ENCODE measurements at places on chromosomes 2 and 18.

GRCh38 chr2:236691799-236692167 is 122.2 kb downstream of the ACKR3 start:
- no peak for DNase-seq

DNA sequence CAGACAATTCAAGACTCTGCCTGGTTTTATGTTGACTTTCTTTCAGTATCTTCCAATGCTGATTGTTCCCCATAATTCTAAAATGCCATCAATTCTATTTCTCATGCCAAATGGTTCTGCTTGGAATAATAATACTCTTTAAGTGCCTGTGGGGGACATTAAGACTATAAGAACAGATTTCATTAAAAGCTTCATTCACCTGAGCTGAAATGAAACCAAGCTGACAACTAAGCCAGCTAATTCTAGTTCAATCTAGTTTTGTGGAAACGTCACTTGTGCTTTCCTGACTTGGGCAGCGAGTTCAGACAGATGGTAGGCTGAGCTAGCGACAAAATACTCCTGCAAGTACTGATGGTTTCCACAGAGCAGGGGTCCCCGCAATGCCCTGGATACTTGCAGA is 491.1 kb upstream of the RAB6C start:
- no peak for DNase-seq

DNA sequence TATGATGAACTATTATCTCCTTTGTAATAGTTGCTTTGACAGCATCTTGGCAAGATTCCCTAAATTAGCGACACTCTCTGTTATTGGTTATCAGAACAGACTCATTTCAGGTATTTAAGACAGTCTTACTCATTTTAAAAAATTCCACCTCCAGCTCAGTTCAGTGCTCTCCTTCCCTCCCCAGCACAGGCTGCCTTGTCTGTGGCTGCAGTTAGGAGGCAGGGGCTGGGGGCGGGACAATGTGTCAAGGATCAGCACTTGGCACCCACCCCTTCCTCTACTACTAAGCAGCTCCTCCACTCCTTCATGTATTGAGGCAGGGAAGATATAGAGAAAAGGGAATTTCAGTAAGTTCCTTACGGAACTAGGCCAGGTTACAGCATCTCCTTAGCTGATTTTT is 85.0 kb downstream of the VSNL1 start:
- DNase-seq, result peak; percentile 37

DNA sequence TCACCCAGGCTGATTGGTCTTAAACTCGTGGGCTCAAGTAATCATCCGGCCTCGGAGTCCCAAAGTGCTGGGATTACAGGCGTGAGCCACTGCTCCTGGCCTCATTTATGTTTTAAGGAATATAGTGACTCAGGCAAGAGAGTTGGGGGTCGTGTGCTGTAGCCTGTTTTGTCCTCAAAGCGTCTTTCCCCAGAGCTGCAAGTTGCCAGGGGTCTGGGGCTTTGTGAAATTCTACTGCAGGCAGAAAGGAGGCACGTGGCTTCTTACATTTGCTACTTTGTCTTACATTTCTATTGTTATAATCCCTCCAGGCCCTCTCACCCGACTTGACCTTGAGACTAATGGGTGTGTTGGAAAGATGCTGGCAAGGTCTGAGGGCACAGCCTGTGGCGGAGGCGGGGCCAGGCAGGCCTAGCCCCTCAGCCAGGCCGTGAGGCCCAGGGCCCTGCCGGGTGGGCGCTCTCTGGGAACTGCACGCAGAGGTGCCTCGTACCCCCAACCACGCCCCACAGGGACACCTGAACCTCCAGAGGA is 85.8 kb upstream of the NDUFV2 start:
- DNase-seq, result no peak

DNA sequence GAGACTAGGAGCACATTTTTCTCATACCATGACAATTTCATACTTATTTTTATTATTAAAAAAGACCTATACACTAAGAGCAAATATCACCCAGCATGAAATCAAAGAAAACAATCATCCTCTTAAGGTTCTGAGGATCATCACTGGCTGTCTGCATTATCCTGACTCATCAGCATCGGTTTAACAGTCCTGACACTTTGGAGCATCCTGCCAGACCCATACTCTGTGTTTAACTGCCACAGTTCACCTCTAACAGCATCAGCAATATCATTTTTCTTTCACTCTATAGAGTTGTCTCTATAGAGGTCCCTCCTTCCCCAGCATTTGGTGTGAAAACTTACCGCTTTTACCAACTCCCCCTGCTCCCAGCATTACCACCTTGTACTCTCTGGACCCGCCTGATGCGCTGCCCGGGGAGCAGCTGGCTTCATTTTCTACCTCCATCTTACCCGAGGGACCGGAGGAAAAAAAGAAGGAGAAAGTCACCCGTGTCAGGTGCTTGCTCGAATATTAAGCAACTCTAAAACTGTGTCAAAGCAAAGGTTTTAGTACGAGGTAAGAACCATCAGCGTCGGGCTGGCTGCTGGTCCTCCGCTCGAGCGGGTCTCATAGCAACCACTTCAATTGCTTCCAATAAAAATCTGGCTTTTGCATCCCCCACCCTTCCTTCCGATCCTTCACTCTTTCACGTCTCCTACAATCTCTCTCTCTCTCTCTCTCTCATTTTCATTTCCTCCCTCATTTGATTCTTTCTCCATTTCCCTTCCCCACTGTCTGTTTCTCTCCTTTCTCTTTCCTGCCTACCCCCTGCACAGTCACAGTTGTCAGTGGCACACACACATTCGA is at the start of gene RIT2:
TSS of gene RIT2 (minus strand) at position 610 of the 846 bp plus-strand sequence.
- DNase-seq, result no peak

DNA sequence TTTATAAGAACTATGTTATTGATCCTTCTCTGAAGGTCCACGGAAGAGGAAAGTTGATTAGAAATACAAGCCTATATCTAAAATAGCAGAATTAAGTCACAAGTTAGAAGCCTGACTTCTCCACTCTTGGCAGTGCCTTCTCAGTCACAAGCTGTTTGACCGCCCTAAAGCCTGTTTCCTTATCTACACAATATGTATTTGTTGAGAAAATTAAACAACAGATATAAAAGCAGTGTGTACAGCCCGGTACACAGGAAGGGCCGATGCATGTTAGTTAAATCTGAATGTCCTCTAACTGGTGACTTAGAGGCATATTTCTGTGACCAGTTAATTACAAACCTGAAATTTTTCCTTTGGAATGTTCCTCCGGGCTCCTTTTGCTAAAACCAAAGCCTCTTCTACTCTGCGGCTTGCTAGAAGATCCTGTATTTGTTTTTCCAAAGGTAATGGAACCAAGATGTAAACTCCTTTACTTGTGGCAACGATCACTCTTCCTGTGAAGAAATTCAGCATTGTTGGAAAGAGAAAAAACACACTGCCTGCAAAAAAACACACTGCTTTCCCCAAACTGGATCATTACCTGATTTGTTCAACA is 33.4 kb downstream of the TGFBRAP1 start:
- DNase-seq, result no peak

Data from fibroblast of upper back skin (primary cell).